ENCODE measurements at places on chromosomes 2 and 18.

DNA sequence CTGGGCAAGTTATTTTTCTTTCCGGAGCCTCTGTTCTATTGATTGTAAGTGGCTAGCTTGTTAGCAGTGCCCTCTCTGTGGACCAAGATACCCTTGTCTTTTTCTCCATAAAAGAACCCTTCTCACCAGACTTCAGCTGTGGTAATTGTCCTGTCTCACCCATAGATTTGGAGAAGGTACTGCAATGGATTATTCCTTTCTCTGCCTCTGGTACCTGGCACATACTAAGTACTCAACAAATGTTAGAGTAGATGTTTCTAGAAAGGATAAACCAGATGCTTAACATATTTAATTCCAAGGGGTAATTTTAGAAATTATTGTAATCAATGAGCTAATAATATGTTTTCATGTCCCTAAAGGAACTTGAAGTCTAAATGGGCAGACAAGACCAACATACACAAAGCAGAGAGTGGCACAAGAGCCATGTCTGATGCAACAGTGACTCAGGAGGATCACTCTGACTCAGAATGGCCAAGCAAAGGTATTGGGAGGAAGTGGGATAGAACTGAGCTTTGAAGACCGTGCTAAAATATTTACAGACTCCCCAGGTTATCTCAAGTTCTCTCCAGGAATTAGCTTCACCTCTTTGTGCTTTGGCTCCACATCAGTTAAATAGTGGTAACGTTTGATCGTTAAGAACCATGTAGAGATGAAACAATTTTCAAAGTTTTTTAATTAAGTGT is 129.7 kb upstream of the OSR1 start:
- DNase-seq, result no peak

DNA sequence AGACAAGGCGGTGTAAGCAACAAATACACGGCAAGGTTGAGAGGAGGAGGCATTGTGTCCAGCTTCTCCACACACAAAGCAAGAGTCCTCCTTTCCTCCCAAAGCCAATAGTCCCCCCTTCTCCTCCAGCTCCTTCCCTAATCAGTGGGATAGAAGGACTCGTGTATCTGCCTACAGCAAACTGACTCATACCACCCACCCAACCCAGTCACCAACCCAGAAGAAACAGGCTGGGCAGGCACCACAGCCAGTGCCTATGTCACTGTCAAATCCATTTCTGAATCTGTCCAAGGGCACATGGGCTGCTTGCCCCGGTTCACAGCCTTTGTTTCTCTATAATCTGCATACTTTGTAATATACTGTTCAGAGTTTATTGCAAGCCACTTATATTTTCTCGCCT is 19.2 kb upstream of the NMS start:
- DNase-seq, result no peak

GRCh38 chr2:198706476-198707082 is 751.2 kb downstream of the SATB2 start:
- DNase-seq, result no peak

DNA sequence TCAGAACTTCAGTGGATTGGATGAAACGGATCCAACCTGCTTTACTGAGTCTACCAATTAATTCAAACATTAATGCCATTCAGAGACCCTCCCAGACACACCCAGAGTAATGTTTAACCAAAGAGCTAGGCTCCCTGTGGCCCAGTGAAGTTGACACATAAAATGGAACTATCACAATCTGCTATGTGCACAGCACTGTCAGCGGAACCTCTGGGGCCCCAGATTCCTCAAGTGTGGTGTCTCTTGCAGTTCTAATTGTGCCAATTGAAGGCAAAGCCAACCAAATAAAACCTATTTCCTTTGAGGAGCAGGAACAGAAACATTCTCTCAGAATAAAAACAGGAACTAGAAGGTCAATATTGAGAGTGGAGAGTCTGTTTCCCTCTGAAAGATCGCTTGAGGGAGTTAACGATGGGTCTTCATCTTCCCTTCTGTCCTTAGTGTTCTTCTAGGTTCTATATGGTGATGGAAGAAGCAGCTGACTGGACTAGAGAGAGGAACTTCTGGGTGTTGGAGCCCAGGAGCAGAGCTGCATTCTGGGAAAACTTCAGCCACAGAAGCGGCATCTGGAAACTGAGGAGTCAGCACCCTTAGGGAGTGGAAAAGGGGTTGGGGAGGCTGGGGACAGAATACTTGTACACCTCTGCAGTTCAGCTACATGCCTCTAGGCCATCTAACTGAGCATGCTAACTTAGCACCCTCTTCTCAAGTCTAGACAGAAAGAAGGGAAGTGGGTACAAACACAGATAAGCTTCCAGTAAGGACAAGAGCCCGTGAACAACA is 174.4 kb upstream of the FBXO11 start:
- DNase-seq, result no peak

- DNase-seq, result no peak
These were observed 320.7 kb upstream of the PKDCC start for GRCh38 chr2:41727152-41727551.

GRCh38 chr18:64405161-64405560 is 256.3 kb upstream of the LINC00305 start:
- no peak for DNase-seq

- DNase-seq, result no peak
These were observed 759 bp downstream of the PPP4R3B start for GRCh38 chr2:55616551-55617174.

GRCh38 chr18:77057006-77057395 is 75.6 kb downstream of the MBP start:
- DNase-seq, result no peak

DNA sequence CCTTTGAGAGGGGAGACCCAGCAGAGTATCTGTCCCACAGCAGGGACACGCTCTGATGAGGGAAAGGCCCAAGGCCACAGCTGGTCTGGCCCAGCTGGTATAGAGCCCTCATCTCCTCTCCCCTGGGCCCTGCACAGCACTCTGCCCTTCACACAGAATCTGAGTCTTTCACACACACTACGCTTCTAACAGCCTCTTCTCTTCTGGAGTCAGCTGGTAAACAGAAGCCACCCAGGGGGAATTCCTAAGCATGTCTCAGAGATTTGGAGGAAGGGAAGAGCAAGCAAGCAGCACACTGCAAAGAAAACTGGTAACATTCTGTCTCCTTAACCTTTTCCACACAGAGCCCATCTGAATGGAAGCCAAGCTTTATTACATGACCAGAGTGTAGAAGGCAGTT is 121.1 kb upstream of the ACAA2 start:
- no peak for DNase-seq

GRCh38 chr2:207180741-207181140 is 15.0 kb upstream of the KLF7 start:
- no peak for DNase-seq

GRCh38 chr2:31522786-31523185 is 58.0 kb downstream of the SRD5A2 start:
- no peak for DNase-seq

- no peak for DNase-seq
These were observed 137.6 kb downstream of the ATL2 start for GRCh38 chr2:38239452-38239851.

DNA sequence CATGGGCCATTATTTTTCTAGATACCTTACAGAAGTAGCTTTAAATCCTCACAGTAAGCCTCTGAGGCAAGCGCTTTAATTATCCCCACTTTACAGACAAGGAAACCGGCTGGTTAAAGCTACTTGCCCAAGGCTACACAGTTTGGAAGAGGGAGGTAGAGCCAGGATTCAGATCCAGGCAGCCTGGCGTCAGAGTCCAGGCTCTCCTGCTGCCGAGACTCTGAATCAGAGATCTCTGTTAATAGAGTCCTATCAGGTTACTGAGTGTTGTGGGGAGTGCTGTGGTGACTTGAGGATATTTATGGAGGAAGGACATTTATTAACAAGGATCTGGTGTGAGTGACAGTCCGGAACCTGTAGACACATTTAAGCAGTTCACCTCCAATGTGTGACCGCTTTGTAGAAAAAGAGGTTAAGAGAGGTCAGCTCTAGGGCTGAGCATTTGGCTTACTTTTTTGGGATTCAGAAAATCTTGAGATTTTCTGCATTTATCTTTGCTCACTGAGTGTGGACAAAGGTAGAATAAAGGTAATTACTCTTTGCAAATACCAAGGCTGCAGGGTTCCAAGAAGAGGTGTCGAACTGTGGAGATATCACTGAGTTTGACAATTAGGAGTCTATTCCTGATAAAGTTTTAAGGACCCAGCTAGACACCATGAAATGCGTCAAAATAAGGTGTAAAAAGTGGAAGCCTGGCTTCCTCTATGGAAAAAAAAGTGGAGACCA is 1.6 kb upstream of the CEP192 start:
- no peak for DNase-seq

- no peak for DNase-seq
These were observed 531.2 kb downstream of the PIK3C3 start for GRCh38 chr18:42486271-42486670.

- no peak for DNase-seq
These were observed 627 bp downstream of the CDCA7 start for GRCh38 chr2:173355132-173355865.

- DNase-seq, result no peak
These were observed 1401.2 kb upstream of the CELF4 start for GRCh38 chr18:38966841-38967240.

DNA sequence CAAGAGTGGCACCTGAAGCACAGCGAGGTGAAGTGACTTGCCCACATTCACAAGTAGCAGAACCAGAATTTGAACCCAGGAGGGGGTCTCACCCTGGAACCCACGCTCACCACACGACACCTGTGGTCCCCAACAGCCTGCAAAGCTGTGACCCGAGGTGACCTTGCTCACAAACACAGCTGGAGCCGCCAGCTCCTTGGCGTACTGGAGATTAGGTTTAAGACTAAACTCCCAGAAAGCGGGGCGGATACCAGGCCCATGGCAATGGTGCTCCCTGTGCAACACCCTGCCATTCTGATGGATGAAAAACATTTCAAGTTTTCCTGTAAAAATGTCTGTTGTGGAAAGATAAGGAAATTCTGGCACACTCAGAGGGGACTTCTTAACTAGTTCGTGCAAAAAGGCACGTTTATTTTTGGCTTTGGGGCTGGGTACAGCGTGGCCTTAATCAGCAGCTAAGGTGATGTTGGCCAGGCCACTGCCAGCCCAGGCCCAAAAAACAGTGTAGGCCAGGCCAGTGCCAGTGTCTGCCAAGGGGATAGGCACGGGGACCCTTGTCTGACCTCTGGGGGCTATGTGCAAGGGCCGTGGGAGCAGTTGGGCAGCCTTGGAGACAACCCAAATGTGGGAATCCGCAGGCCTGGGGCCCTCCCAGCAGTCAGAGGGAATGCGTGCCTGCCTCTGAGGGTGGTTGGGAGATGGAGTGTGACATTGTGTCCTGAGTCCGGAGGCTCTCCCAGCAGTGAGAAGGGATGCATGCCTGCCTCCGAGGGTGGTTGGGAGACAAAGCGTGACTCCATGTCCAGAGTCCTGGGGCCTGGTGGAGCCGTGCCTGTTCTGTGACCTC is 185.0 kb upstream of the HS6ST1 start:
- DNase-seq, result no peak

DNA sequence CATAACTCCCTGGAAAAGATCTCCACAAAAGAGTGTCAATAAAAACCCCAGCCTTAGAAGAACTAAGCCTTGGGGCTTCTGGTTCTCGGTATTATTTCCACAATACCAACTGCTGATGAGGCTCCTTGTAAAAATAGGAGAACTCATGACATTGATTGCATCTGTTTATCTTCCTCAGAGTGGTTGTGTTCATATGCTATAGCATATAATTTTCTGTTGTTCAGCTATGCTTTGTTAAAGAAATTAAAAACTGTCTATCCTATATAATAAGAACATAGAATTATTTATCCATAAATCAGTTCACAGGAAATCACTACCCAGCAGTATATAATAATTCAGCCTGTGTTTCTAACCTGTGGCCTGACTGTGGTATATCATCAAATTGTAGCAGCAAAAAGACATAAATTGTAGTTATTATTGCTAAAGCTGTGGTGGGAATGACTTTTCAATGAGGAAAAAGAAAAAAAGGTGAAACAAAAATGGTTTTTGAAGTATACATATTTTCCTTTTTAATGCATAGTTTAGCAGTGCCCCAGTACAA is 68.9 kb downstream of the SATB2 start:
- no peak for DNase-seq

DNA sequence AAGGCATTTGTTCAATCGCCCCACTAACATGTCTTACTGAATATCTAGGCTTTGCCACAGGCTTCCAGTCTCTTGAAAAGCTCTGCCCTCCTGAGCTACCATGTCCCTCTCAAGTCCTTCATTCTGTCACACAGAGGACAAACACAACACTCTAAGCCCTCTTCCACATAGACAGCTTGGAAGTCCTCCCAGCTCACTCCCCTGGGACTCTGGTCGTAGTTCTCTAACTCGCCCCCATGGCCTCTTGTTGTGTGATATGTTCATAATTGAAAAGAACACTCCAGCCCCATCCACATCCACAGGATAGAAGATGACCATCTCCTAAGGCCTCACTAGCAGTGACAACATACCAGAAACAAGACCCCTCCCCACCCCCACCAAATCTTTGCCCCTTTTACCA is 37.9 kb downstream of the BUB1 start:
- no peak for DNase-seq

DNA sequence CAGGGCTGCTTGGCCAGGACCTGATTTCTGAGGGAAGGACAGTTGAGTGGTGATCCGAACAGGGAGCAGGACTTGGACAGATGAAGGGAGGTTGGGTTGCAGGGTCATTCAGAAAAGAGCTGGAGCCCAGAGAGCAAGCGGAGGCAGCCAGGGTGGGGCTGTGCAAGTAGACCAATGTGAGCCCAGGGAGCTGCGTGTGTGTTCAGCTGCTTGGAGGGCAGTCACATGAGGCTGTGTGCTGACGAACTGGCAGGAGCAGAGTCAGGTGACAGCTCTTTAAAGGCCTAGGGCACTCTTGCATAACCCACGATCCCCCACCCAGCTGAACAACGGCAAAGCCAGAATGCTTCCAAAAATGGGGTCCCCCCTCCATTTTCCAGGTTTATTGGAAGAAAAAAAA is 4.6 kb upstream of the MLPH start:
- no peak for DNase-seq

- DNase-seq, result no peak
These were observed 5.5 kb upstream of the TACR1 start for GRCh38 chr2:75204833-75205232.

DNA sequence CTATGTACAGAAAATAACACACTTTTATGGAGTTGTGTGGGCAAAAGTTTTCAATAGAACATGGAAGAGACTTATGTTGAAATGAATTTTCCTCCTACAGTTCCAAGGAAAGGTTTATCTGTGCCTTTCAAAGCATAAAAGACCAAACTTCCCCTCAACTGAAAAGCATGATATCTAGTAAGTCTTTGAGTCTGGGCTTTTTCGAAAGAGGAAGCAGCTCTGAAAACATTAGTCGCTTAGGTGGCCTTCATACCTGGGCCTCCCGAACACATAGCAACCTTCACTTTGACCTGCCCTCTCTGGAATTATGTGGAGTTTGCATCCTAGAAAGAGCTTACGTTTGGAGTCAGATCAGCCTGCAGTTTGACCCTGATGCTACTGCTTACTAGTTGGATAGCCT is 4.8 kb upstream of the CAPN14 start:
- DNase-seq, result no peak

GRCh38 chr2:239190361-239190760 is 210.5 kb downstream of the HDAC4 start:
- no peak for DNase-seq

- no peak for DNase-seq
These were observed 125.5 kb downstream of the MARCHF4 start for GRCh38 chr2:216246766-216247165.

- DNase-seq, result no peak
These were observed 26.1 kb upstream of the PPP1R1C start for GRCh38 chr2:181959508-181959907.

All from stimulated activated CD4-positive, alpha-beta T cell treated with anti-CD3 and anti-CD28 coated beads, Interleukin-1b, Interleukin-23, amount 100 ng/mL, for 1 hour (primary cell).